Aorta (tissue), 5 donors: ENCODE measurements at places on chromosomes 1 and 21. TPM values are rescaled to one million over a fixed set of nuclear protein-coding genes. Genes with fewer than 3 reads are reported as not detected.

Gene BECN2
- not detected for total RNA-seq

Gene DMBX1
- total RNA-seq: not detected

Gene PPIAL4G
- 0.09 TPM for total RNA-seq

Gene TEDDM1
- total RNA-seq: not detected

Gene ALX3
- not detected for total RNA-seq

Gene SYT2
- total RNA-seq: 0.09 TPM

Gene CFHR4
- not detected for total RNA-seq

Gene TMIGD3
- 4.0 TPM for total RNA-seq

Gene GBP1
- 62.6 TPM for total RNA-seq

Gene C21orf58
- 3.7 TPM for total RNA-seq

Gene CYP4X1
- 29.0 TPM for total RNA-seq

Gene RHEX
- 0.84 TPM for total RNA-seq

Gene FALEC
- total RNA-seq: 0.99 TPM

Gene LCE3E
- not detected for total RNA-seq

Gene IVL
- not detected for total RNA-seq

Gene MTARC1
- total RNA-seq: 8.1 TPM

Gene EDN2
- total RNA-seq: 0.36 TPM

Gene UMODL1
- total RNA-seq: 0.45 TPM

Gene ARHGEF10L
- 143 TPM for total RNA-seq

Gene GPR61
- not detected for total RNA-seq

Gene NPHS2
- total RNA-seq: not detected

Gene RUNX3
- 2.9 TPM for total RNA-seq

Gene RSPH1
- not detected for total RNA-seq

Gene PLCH2
- total RNA-seq: 1.6 TPM

Gene MIA3
- 55.7 TPM for total RNA-seq

Gene FTCD
- 1.1 TPM for total RNA-seq

Gene PLA2G2D
- total RNA-seq: not detected

Gene GTF2B
- 20.9 TPM for total RNA-seq

Gene USH2A
- not detected for total RNA-seq

Gene ANGPTL7
- total RNA-seq: 19.1 TPM

Gene EFNA3
- 3.2 TPM for total RNA-seq

Gene SPATA17
- not detected for total RNA-seq

Gene CD1B
- total RNA-seq: not detected

Gene BARHL2
- not detected for total RNA-seq

Gene KLHL17
- total RNA-seq: 10.0 TPM

Gene STUM
- 3.0 TPM for total RNA-seq

Gene PAPPA2
- 4.3 TPM for total RNA-seq

Gene CHODL
- total RNA-seq: 2.3 TPM

Gene NUP210L
- 0.12 TPM for total RNA-seq

Gene KIF21B
- 4.6 TPM for total RNA-seq
